Urinary bladder (tissue), 4 donors: ENCODE measurements at places on chromosomes 2 and 18. TPM values are rescaled to one million over a fixed set of nuclear protein-coding genes. Genes with fewer than 3 reads are reported as not detected.

Gene HTR2B
- total RNA-seq = 3.0 TPM

Gene TMEM247
- total RNA-seq = not detected

Gene DUSP2
- total RNA-seq = 18.5 TPM

Gene CHN1
- 31.1 TPM for total RNA-seq

Gene GLI2
- 11.3 TPM for total RNA-seq

Gene AAK1
- total RNA-seq = 51.5 TPM

Gene UGT1A8
- total RNA-seq = 0.16 TPM

Gene KCNJ3
- total RNA-seq = 2.3 TPM

Gene DSC3
- 9.4 TPM for total RNA-seq

Gene INPP5D
- 13.5 TPM for total RNA-seq

Gene RUFY4
- not detected for total RNA-seq

Gene TCF23
- 0.85 TPM for total RNA-seq

Gene GCG
- not detected for total RNA-seq

Gene SYT4
- total RNA-seq = 6.2 TPM

Gene SAG
- total RNA-seq = not detected

Gene TFPI
- 177 TPM for total RNA-seq

Gene ACKR3
- total RNA-seq = 40.4 TPM

Gene PLCD4
- total RNA-seq = 6.7 TPM

Gene MALL
- total RNA-seq = 24.4 TPM

Gene ITGA6
- 171 TPM for total RNA-seq

Gene MYO7B
- 0.11 TPM for total RNA-seq

Gene TRIM43
- total RNA-seq = not detected

Gene FAM136A
- total RNA-seq = 22.7 TPM

Gene TUBB8B
- not detected for total RNA-seq

Gene HJURP
- total RNA-seq = 8.9 TPM

Gene PCARE
- 0.16 TPM for total RNA-seq

Gene VAMP5
- 8.0 TPM for total RNA-seq

Gene SKOR2
- total RNA-seq = not detected

Gene TNP1
- total RNA-seq = not detected

Gene ABCG5
- total RNA-seq = not detected

Gene B3GNT7
- 1.3 TPM for total RNA-seq

Gene MFSD2B
- 0.85 TPM for total RNA-seq

Gene PDE1A
- total RNA-seq = 49.9 TPM

Gene NOL4
- 1.3 TPM for total RNA-seq

Gene OXER1
- total RNA-seq = 1.5 TPM

Gene UNC80
- 2.6 TPM for total RNA-seq

Gene POTEJ
- not detected for total RNA-seq

Gene ITGA4
- 49.2 TPM for total RNA-seq

Gene CDK5R2
- 0.16 TPM for total RNA-seq
